ENCODE measurements at places on chromosomes 1 and 21.
A peak's percentile ranks its signal among the peaks of the same experiment; 100 is the strongest.

DNA sequence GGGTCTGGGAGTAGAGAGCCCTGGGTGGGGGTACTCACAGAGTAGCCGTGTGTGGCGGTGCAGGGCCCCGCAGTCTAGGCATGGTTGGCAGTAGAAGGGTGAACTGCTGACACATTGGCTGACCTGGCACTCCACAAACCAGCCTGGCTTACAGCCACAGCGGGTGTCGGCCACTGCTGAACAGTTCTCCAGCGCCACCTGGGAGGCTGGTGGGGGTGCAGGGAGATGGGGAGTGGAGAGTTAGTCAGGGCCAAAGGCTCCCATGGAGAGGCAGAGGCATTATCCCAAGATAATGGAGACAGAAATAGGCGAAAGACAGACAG is 1.5 kb downstream of the TNFRSF25 start:
- peak; percentile 83 for DNase-seq

GRCh38 chr1:71610476-71610875 is 529.6 kb upstream of the ZRANB2 start:
- no peak for DNase-seq

DNA sequence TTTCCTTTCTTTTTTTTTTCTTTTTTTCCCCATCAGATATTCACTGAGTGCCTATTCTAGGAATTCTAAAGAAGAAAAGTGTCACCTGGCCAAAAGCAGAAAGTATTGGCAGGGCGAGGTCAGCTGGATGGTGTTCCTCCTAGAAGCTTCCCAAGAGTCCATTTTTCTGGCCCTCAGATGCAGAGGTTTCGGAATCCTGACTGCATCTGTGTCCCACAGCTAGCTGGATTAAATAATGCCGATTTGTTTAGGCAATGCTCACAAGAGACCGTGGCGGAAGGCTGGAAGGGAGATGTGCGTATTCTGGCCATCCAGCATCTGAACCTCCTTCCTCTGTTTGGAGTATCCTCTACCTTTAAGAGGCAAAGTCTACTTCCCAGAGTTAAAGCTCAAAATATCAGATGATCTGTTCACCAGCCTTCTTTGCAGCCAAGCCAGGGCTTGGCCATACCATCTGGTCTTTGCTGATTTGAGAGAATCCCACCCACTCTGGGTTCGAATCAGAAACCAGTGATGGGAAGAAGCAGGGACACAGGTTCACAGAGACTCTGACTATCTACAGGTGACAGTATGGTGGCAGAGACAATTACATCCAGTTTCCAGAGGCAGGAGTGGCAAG is 5.4 kb upstream of the TENT5C start:
- no peak for DNase-seq

- DNase-seq, result no peak
These were observed 99.5 kb downstream of the NGF start for GRCh38 chr1:115238336-115239147.

DNA sequence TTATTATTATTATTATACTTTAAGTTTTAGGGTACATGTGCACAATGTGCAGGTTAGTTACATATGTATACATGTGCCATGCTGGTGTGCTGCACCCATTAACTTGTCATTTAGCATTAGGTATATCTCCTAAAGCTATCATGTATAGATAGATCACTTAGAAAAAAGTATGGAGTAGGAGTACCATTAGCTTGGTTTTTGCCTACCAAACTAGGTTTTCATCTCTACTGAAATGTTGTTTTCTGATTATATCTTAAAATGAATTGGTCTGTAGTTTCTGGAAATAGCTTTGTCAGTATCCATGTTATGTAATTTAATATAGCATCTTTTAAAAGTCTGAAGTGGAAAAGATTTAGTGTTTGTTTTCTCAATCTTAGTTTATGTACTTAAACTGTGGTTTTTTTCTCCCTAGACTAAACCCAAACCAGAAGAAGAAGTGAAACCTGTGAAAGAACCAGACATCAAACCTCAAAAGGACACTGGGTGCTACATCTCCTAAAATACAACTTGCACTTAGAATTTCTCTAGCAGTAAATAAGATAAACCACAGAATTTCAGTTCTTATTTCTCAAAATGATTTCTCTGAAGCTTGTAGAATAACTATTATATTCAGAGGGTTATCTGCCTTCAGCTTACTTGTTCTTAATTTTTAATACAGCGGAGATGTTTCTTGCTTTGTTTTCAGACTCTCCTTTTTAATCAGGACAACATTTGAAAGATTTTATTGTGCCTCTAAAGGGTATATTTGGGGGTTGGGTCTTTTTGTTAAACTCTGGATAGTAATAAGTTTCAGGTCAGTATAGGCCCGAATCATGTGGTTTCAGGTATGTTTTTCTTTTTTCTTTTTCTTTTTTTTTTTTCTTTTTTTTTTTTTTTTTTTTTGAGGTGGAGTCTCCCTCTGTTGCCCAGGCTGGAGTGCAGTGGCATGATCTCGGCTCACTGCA is 4.5 kb upstream of the FAM177B start:
- no peak for DNase-seq
